Subcutaneous preadipocyte (primary cell): ENCODE measurements at places on chromosomes 3 and 15. TPM values are rescaled to one million over a fixed set of nuclear protein-coding genes. Genes with fewer than 3 reads are reported as not detected.

Gene AMOTL2
- 25.7 and 74.3 TPM in 2 replicates for total RNA-seq

Gene NMNAT3
- 0.39 and 1.1 TPM in 2 replicates for total RNA-seq

Gene STARD5
- 5.3 and 5.5 TPM in 2 replicates for total RNA-seq

Gene GPR87
- total RNA-seq = not detected in 2 replicates

Gene CPEB1
- total RNA-seq = 5.1 and 8.8 TPM in 2 replicates

Gene GHSR
- total RNA-seq = not detected in 2 replicates

Gene NME9
- not detected in 2 replicates for total RNA-seq

Gene DNAJB11
- 26.1 and 37.9 TPM in 2 replicates for total RNA-seq

Gene RETNLB
- not detected in 2 replicates for total RNA-seq

Gene AQP9
- 4.5 and 4.8 TPM in 2 replicates for total RNA-seq
